Immature natural killer cell (primary cell): ENCODE measurements at places on chromosomes 2 and 18.

- peak; percentile 5 for DNase-seq
These were observed 79.8 kb upstream of the CCDC141 start for GRCh38 chr2:179129574-179130238.

DNA sequence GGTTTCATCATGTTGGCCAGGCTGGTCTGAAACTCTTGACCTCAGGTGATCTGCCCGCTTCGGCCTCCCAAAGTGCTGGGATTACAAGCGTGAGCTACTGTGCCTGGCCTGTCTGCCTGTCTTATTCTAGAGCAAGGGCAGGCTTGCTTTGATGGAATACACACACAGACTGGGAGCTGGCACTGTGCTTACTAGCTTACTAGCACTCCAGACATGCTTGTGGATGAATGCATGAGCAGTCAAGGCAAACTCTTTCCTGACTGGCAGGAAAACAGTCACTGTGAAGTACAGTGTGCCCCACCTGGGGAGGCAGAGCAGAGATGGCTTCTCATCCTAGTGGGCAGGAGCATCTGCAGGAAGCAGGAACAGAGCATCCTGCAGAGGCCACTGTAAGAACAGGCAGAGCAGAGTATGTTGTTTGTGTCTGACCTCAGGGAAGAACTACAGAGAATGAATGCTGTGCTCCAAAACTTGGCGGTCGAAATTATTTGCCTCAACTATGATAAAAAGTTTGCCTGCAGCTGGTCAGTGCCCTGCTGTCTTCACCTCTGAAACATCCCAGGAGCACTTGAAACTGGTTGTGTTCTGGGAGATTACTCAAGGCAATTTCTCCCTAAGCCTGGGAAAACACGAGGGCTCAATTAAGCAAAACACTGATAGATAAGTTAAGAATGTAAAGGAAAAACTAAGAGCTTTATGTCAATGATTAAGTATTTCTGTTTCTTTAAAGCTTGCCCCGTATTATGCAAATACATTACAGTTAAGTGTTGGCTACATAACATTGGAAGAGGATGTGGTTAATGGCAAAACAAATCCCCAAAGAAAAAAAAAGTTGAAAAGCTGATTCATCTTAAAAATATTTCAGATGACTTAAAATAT, 102.4 kb downstream of the VAPA start:
- DNase-seq, result no peak

GRCh38 chr2:227939271-227940027, 68.0 kb downstream of the DAW1 start:
- no peak for DNase-seq

GRCh38 chr18:13232086-13232917, 13.7 kb downstream of the LDLRAD4 start:
- no peak for DNase-seq

DNA sequence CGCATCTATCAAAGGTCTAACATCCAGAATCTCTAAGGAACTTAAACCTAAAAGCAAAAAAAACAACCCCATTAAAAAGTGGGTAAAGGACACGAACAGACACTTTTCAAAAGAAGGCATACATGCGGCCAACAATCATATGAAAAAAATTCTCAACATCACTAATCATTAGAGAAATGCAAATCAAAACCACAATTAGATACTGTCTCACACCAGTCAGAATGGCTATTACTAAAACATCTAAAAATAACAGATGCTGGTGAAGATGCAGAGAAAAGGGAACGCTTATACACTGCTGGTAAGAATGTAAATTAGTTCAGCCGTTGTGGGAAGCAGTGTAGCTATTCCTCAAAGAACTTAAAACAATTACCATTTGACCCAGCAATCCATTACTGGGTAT, 38.0 kb downstream of the PPP3R1 start:
- DNase-seq, result no peak

GRCh38 chr2:156892467-156893281, 364.8 kb upstream of the GALNT5 start:
- no peak for DNase-seq

DNA sequence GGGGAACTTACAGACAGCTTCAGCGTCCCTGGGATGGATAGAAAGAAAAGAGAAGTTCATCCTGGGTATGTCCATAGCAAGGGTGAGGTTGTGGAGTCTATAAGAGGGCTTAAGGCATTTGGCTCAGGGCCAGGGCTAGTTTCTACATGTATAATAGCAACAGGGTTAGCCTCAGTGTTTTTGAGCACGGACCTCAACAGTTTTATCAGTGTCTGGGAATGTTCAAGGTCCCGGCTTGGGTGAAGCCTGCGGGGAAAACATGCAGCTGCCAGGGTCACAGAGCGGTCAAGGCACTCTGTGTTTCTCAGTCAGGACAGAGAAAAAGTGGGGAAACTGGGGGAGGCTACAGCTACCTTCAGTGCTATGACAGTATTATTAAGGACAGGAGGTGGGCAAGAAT, 427.7 kb upstream of the HS6ST1 start:
- DNase-seq, result no peak

DNA sequence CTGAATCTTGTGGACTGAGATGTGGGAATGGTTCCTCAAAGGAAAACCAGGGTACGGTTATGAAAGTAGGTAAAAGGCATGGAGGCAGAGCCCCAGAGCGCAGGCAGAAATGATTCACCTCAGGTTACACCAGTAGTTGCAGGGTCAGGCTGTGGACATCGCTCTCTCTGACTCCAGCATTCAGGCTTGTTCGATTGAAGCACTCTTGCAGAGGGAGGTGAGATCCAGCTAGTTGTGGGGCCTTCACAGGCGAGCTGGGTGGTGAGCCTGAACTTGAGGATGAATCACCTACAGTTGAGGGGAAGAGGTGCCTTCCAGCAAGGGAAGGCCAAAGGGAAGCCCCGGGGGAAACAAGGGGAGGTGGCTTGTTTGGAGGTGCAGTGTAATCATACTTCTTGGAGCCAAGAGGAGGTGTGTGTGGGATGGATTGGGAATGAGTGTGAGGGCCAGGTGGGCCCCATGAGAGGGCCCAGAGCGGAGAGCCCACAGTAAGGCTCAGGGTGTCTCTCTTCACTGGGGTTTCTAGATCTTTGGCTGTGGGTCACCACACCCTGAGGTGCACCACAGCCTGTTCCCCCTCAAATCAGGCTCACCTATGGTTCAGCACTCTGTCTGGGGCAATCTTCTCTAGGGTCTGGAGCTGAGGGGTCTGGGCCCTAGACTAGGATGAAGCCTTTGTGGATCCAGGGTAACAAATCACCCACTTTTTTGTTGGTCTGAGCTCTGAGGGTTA, 48.5 kb upstream of the MCFD2 start:
- DNase-seq, result no peak

DNA sequence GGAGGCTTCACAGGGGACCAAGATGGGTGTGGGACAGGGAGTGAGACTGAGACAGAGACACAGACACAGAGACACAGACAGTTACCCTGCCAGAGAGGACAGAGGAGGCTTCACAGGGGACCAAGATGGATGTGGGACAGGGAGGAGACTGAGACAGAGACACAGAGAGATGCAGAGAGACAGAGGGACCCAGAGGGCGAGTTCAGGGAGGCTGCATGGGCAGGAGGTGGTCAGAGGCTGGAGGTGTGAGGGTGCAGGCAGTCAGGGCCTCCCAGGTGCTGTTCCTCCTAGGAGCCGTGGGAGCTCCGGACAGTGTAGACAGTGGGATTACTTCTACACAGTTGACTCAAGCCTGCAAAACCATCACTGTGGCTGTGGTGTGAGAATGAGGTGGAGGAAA, 206.2 kb upstream of the PXDN start:
- DNase-seq, result no peak

DNA sequence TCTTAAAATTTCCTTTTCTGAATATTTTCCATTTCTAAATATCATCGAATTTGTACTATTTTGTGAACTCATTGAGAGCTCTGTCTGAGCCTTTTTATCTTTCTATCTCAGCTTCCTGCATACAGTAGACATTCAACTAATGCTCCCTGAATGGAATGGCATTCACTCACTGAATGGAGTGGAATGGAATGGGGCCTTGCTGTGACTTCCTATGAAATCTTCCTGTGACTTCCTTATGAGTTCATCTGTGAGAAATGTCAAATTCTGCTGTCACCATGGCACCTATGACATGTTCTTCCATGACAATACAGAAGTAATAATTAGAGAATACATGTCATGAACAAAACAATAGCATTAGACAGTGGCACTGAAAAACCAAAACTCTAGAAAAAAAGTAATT, 199.6 kb downstream of the NR4A2 start:
- DNase-seq, result no peak

- DNase-seq, result no peak
These were observed 142.8 kb upstream of the PXDN start for GRCh38 chr2:1887106-1887505.

DNA sequence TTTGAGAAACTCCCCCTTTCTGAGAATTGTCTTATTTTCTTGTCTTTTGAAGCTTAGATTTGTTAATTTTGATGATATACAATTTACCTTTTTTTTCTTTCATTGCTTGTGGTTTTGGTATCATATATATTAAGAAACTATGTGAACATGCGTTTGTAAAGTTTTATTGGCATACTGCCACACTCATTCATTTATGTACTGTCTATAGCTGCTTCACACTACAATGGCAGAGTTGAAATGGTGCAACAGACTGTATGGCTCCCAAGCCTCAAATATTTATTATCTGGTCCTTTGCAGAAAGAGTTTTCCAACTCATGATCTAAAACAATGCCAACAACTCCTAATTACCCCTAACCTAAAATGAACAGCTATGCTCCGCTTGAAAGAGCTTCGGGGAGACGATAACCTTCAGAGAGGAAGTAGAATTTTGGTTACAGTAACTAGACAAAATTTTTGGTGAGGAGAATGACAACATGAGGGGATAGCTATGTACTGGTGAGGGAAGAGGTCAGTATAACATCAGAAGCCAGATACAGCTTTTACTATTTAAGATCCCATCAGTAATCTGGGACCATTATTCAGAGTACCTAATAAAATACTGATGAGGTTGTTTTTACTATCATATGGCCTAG, 16.1 kb downstream of the PPP3R1 start:
- no peak for DNase-seq

GRCh38 chr2:23620841-23621341, 235.9 kb downstream of the KLHL29 start:
- no peak for DNase-seq

DNA sequence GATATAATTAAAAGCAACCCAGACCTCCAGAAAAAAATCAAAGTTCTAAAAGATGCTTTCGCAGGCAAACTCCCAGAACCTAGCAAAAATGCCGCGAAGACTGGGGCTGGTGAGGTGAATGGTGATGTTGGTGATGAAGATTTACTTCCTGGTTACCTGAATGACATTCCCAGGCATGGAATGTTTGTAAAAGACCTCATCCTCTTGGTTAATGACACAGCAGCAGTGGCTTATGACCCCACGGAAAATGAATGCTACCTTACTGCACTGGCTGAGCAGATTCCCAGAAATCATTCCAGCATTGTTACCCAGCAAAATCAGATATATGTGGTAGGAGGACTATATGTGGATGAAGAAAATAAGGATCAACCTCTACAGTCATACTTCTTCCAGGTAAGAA, 994 bp downstream of the KLHL41 start:
- no peak for DNase-seq

DNA sequence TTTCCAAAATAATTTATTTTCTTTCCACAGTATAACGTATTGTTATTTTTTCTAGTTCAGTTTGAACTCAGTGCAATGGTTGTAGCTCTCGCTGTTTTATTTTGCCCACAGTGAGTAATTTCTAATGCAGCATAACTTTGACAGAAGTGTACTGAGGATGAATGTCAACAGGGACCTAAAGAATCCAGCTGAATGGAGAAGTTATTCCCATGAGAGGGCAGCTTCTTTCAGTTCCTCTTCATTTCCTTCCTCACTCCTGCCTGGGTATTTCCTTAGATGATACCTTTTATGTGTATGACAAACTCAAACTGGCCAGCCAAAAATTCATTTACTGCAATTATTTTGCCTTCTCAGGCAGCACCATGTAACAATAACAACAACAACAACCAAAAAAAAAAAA, 1223.1 kb upstream of the ZEB2 start:
- no peak for DNase-seq

GRCh38 chr2:144659731-144660275, 139.9 kb upstream of the ZEB2 start:
- DNase-seq, result peak; percentile 86

DNA sequence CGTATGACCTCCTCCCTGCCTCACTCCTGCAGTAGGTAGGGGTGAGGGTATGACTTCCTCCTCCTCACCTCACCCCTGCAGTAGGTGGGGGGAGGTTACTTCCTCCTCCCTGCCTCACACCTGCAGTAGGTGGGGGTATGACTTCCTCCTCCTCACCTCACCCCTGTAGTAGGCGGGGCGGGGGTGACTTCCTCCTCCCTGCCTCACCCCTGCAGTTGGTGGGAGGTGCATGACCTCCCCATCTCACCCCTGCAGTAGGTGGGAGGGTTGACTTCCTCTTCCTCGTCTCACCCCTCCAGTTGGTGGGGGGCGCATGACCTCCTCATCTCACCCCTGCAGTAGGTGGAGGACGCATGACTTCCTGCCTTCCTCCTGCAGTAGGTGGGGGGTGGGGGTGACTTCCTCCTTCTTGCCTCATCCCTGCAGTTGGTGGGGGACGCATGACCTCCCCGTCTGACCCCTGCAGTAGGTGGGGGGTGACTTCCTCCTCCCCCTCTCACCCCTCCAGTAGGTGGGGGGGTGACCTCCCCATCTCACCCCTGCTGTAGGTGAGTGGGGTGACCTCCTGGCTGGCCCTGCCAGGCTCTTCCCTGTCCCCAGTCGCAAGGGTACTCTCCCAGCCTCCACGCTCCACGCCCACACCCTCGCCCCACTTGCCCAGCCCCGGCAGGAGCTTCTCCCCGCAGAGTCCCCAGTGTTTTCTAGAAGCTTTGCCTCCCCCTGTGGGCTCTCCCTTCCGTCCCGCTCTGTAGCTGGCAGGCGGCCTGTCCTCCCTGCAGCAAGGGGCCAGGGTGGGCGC, 39.3 kb downstream of the TSHZ1 start:
- DNase-seq, result no peak

DNA sequence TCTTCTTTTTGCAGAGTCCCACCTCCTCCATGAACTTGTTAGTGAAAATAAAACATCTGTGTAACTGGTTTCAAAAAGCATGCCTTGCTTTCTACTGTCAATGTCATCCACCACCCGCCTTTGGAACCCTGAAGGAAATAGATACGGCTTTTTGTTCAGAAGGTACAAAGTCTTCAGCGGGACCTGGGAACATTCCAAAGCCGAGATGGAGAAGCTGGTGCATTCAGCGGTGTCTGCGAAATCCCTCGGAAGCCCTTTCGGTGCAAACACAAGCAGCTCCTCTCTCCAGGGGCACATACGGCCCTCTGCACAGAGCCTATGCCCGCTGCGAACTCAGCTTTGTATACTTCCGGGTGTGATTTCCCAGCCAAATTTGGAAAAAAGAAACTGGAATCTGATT, 555.8 kb upstream of the SALL3 start:
- DNase-seq, result no peak

- DNase-seq, result no peak
These were observed 844 bp upstream of the MPV17 start for GRCh38 chr2:27323596-27324285.

GRCh38 chr2:148719941-148720436, 75.4 kb downstream of the EPC2 start:
- DNase-seq, result no peak
